Colonic mucosa (tissue), 4 donors: ENCODE measurements at places on chromosomes 4 and X.

DNA sequence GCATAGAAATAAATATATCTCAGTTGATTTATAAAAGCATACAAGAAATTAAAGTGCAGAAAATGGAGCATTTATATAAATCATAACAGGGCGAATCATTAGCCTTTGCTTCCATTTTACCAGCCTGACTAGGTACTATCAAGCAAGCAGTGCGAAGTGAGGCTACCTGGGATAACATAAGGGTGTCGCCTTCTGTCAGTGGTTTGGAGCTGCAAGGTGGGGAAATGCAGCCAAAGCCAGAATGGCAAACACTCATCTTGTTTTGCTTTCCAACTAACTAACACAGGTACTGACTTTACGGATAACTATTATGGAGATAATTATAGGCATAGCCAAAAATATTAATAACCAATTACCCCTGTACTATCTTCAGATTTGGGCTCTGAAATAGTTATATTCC is 1459.8 kb downstream of the RAPGEF2 start:
- no peak for DNase-seq

DNA sequence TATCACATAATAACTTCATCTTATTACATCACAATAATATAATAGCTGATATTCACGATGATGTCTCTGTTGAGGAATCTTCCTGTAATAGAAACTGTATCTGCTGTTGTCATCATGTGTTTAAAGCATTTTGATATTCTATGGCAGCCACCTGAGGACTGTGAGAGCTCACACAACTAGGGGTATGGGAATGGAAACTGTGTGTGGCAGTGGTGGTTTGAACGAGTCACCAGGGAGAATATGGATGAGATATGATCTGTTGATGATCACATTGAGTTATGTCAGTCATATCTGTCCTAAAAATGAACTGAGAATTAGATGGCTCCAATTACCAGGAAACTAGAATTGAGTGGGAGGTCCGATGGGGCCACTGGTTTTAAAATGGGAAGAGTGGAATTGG is 169.6 kb downstream of the MID1IP1 start:
- DNase-seq, result no peak

DNA sequence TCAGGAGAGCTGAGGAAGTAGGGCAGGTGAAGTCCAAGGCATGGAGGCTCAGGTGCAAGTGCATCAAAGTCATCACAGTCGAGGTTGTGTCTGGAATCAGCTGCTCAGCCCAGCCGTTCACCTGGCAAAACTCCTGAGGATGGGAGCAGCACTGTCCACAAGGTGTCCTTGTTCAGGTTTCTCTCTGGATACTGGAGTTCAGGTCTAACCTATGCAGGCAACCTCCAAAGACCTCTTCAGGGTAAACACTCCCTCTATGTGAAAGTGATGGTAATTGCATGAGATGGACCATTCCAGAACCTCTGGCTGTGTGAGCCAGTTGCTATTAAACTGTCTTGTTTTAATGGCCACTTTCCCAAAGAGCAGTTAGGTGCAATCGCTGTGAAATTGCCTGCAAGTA is 120.2 kb upstream of the PSAPL1 start:
- no peak for DNase-seq

DNA sequence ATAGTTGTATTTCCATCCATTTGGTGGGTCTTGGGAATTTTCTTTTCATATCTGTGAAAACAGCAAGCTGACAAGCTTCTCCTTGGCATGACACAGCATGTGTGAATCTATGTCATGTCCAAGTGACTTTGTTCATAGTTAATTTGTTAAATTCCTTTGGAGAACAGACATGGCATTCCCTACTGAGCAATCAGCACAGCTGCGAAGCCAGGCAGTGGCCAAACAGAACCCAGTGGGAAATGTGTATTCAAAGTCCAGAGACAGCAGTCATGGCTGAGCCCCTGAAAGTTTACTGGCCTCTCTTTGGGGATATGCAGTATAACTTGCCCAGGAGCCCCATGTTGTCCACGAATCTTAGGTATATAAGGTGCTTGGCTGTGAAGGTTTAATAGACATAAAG is 474.7 kb downstream of the NKX6-1 start:
- DNase-seq, result no peak

GRCh38 chr4:174549721-174550120 is 27.4 kb upstream of the HPGD start:
- DNase-seq, result no peak

GRCh38 chr4:173288698-173289352 is 45.3 kb downstream of the HMGB2 start:
- DNase-seq, result no peak

DNA sequence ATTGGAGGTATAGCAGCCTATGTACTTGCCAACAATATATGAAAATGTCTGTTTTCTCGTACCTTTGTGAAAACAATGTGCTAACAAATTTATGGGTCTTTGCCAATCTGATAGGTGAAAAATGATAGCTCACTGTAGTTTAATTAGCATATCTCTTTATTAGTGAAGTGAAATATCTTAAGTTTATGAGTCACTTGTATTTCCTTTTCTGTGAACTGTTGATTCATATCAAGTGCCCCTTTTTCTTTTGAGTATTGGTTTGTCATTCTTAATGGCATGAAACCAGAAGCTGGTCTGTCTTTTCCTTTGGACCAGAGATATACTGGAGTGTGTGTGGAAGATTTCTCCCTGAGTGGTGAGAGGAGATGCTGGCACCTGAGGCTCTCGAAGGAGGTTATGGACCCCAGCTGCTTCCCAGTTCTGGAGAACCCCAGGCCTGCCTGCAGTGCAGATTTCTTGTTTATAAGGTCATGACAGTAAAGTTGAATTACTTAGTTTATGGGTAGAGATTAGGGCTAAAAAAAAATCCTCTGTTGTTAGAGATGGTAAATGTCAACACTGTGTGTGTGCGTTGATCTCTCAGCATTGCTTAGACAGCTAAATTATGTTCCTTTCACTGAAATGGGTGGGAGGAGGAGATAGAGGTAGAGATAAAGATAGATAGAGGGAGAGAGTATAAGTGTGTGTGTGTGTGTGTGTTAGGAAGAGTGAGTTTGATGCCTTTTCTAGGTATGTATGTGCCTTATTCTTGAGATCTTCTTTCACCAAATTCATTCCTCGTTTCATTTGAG is 89.9 kb downstream of the REPS2 start:
- DNase-seq, result no peak

DNA sequence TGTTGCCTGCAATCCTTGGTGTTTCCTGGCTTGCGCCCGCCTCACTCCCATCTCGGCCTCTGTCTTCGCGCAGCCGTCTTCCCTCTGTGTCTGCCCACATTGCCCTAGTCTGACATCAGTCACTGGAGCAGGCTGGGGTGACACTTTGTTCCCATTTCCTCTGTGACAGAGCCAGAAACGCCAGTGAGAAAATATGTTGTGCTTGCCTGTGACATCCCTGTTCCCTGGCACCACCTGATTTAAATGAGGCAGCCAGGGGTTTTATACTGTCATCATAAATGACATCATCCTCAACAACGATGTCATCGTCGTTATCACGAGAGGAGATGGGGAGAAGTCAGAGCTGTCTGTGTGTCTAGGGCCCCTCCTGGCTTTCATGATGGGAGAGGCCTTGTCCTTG is 29.1 kb downstream of the ZNF185 start:
- no peak for DNase-seq

DNA sequence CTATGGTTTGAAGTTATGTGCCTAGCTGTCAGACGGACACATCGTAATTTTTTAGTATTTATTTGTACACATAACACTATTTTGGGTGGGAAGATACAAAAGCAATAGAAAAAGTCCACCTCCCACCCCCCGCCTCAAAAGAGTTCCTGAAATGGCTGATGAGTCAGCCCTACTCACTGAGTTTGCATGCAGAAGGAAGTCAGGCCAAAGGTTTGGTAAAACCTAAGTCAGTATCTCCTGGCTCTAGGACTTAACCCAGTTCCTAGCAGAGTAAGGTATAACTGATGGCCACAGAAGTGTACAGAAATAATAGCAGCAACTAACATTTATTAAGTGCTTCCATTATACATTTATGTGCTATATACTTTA is 2.9 kb upstream of the KLHL2 start:
- DNase-seq, result no peak

DNA sequence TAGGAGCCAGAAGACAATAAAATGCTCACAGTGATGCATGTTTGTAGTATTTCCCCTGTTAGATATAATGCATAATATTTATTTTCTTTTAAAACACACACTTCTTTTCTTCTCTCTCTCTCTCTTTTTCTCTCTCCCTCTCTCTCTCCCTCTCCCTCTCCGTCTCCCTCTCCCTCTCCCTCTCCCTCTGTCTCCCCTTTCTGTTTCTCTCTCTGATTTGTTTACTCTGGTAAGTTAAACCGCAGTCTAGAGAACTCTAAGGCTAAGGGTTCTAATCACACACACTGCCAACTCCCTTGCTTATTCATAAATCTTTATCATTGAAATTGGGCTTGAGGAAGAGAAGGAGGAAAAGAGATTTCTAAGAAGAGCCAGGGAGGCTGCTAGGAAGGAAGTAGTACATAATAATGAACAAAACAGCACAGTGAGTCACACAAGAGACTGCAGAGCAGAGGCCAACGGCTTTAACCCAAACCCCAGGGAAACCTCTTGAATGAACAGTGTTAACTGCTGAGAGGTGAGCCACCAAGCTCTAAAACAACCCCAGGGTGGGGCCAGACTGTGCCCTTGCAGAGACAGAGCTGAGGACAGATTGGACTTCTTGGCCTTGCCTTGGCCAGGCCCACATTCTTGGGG is 9.1 kb upstream of the PHOX2B start:
- DNase-seq, result no peak

GRCh38 chrX:45322382-45322781 is 121.7 kb upstream of the DIPK2B start:
- peak; percentile 48 for DNase-seq

GRCh38 chr4:74790652-74791051 is 3.7 kb downstream of the BTC start:
- no peak for DNase-seq

GRCh38 chrX:118726396-118726795 is 1.0 kb upstream of the IL13RA1 start:
- no peak for DNase-seq

- no peak for DNase-seq
Measured at GRCh38 chrX:139930401-139930800, 2.5 kb downstream of the ATP11C start.

- DNase-seq, result no peak
Measured at GRCh38 chr4:2767705-2768074, 11.6 kb upstream of the TNIP2 start.

DNA sequence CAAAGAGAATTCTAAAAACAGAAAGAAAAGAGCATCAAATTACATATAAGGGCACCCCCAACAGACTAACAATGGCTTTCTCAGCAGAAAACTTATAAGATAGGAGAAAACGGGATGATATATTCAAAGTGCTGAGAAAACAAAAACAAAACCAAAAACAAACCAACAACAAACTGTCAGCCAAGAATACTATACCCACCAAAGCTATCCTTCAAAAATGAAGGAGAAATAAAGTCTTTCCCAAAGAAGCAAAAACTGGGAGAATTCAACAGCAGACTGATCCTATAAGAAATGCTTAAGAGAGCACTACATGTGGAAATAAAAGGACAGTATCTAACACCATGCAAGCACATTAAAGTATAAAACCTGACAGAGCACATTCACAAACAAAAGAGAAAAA is 168.6 kb downstream of the NEK1 start:
- no peak for DNase-seq

GRCh38 chrX:3520982-3521381 is 174.5 kb upstream of the MXRA5 start:
- DNase-seq, result no peak

- DNase-seq, result no peak
Measured at GRCh38 chr4:48248559-48248953, 21.1 kb downstream of the TEC start.

GRCh38 chr4:39390603-39391002 is 16.1 kb upstream of the KLB start:
- no peak for DNase-seq

DNA sequence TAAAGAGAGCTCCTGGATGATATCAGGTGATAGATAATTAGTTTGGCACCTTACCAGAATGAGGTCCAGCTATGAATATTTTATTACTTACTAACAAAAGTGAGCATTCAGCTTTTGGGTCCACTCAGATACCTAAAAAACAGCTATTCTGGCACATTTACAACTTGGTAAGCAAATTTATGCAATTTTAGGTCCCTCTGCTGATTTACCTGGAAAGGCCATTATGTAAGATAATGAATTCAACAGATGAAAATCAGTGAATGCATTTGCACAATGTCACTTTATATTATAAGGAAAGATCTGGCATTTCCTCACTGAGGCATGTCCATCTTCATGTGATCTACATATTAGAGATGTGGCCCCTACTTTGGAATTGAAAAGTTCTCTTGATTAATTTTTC is 517.0 kb downstream of the SPRY1 start:
- no peak for DNase-seq

GRCh38 chrX:139691843-139692505 is 16.0 kb downstream of the MCF2 start:
- no peak for DNase-seq

GRCh38 chr4:109548655-109549054 is 11.4 kb upstream of the MCUB start:
- no peak for DNase-seq

DNA sequence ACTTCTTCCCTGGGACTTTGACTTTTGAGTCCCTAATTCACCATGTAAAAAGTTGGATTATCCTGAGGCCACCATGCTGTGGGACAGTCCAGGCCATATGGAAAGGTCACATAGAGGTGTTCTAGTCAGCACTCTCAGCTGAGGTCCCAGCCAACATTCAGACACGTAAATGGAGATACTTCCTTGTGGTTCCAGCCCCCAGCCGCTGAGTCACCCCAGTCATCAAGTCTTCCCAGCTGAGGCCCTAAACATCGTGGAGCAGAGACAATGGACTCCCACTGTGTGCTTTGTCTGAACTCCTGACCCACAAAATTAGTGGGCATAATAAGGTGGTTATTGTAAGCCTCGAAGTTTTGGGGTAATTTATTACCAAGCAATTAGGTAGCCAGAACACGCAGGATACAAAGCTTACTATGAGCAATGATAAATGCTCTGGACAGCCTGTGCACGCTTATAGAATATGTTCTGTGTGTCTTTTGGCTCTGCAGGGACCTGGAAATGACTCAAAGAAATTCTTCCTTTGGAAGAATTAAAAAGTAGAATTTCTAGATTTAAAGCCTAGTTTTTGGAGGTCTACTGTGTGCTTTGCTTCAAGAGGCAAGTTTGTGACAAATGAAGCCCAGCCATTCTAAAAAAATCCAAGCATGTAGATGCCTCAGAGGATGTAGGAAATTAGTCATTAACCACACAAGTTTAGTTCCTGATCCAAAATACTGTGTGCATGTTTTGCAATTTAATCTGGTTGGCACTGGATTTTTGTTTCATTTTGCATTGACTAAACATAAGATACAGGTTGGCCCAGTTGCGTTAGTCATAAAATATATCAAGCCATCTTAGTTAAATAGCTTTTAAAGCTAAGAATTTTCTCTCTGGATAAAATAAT is 33.2 kb upstream of the SLC9A7 start:
- no peak for DNase-seq

DNA sequence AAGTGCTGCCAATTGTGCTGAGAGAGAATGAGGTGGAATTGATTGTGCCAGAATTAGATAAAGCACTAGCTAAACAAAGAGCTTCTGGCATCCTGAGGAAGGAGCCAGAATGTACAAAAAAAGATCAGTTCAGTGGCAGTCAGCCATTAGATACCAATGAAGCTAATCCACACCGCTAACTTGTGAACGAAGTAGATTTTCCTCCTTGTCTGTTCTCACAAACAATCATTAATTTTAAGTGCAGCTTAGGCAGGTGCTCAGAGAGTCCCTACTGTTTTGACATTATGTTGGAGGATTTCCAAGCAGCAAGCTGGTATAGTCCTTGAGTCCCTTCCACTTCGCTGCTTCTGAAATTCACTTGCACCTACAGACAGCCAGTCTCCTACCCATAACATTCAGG is 617.4 kb downstream of the CENPC start:
- no peak for DNase-seq

GRCh38 chrX:111052478-111052877 is 43.5 kb upstream of the PAK3 start:
- no peak for DNase-seq
